ENCODE measurements at places on chromosomes 3 and 15.

- DNase-seq: no peak
These were observed 171.8 kb downstream of the SMAD6 start for GRCh38 chr15:66873856-66874255.

- no peak for DNase-seq
These were observed 19.4 kb upstream of the PPP4R2 start for GRCh38 chr3:72977060-72977808.

GRCh38 chr15:73753250-73754130 lies at the start of gene INSYN1:
INSYN1 (minus strand) TSS chr15:73753351; CDS start chr15:73751130, 2,221 bp downstream.
- DNase-seq: no peak

GRCh38 chr3:51338632-51339031 lies 46.5 kb upstream of the MANF start:
- DNase-seq: no peak

DNA sequence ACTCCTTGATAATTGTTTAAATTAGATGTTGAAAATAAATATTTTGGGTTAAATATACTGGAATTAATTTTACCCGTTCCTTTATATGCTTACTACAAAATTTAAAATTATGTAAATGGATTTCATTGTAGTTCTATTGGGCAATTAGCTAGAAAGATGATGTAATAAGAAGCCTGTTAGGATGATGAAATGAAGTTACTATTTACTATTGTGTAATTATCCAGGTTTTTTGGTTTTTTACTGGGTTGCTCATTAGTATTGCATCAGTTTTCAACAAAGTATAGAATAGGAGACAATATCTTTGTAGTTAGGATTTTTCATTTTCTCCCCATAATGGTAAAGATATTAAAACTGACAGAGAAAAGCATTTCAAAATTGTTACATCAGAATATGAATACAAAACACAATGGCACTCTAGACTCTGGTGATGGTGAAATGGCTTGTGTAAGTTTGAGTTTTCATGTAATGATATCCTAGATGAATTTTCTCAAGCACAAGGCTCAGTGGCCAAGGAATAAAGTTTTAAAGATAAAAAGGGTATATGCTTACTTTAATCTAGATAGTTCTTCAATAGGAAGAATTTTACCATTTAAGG lies 222.0 kb downstream of the P3H2 start:
- DNase-seq: no peak

GRCh38 chr3:138974462-138974861 lies 27.4 kb downstream of the FOXL2NB start:
- DNase-seq: no peak

DNA sequence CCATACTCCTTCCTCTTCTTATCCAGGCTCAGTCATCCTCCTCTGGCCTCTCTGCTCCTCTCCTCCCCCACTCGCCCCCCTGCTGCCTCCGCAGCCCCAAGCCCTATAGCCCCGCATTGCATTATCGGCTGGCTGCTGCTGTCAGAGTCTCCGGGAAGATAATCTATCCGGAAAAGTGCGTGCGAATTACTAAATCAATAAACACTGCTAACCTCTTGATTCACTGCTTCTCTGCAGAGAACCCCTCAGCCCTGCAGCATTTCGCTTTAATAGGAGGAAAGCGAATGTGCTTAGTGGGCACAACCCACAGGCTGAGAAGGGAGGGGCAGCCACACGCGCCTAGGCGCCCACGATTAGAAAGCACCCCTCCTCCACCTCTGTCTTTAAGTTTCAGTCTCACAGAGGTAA lies 167.6 kb downstream of the ABHD5 start:
- no peak for DNase-seq

GRCh38 chr15:98442379-98442833 lies 205.9 kb upstream of the IGF1R start:
- no peak for DNase-seq
